ENCODE measurements at places on chromosomes 1 and 21.
A peak's percentile ranks its signal among the peaks of the same experiment; 100 is the strongest.

GRCh38 chr21:31374395-31374794, 30.3 kb upstream of the TIAM1 start:
- DNase-seq = no peak

DNA sequence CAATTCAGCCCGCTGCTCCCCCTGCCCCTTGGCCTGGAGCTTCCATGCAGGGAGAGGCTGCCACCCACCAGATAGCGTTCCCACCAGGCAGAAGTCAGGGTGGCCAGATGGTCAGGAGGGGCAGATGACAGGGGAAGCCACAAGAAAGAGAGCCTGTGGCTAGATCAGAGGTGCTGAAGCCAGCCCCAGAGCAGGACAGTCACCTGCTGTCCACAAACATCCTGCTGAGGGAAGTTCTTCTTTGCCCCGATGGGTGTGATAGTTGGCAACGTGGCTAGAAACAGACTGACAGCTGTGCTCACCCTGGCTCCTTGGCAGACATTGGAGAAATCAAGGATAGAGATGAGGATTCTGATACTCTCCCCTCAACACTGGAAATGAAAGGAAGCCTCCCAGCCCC, 27.2 kb upstream of the SRP9 start:
- DNase-seq = no peak

- DNase-seq = no peak
Observed at GRCh38 chr1:29584776-29585175, 348.5 kb downstream of the PTPRU start.

- DNase-seq = no peak
Observed at GRCh38 chr1:157403203-157403602, 149.1 kb downstream of the FCRL5 start.

DNA sequence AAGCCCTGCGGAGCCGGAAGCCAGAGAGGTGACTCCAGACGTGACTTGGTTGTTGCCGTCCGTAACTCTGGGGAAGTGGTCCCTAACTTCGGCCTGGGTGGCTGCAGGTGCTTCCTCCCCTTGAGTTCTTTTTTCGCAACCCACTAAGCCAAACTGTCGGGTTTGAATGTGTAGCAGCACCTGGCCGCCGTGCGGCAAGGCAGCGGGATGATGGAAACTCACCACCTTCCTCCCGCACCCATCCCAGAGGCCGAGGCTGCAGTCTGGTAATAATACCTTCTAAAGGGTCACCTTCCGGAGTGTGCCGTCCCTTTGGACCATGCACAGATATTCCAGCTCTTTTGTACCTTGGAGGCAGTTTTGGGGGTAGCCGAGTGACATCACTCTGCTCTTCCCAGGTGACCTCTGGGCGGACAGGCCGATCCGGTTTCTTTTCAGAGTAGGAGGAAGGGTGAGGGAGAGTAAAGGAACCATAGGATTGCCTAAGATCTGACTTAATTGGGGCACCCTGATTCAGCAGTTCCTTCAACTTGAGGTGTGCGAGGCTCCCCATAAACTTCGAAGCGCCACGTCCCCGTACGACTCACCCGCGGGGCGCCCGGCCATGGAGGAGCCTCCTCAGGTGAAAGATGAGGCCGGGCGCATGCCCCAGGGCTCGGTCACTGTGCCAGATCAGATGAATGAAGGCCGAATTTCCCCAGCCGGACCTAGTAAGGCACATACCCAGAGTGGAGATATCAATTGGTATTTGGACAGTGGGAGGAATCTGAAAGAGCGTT, 1.0 kb downstream of the KCNK1 start:
- DNase-seq = no peak

- DNase-seq = no peak
Observed at GRCh38 chr1:233172201-233172600, 123.3 kb downstream of the PCNX2 start.

GRCh38 chr1:19062258-19063029, 106.0 kb upstream of the IFFO2 start:
- no peak for DNase-seq

DNA sequence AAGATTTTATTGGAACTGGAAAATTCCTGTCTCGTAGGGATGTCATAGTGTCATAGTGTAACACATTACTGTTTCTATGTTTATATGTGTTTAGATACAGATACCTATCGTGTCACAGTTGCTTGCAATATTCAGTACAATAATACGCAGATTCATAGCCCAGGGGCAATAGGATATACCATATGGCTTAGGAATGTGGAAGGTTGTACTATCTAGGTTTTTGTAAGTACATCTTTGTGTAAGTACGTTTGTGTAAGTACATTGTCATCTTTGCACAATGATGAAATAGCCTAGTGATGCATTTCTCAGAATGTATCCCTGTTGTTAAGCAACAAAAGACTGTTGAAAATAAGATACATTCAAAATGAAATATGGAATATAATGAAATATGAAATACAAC, 68.9 kb downstream of the CAMTA1 start:
- no peak for DNase-seq

- DNase-seq = no peak
Observed at GRCh38 chr21:29155118-29155932, 24.9 kb downstream of the MAP3K7CL start.

DNA sequence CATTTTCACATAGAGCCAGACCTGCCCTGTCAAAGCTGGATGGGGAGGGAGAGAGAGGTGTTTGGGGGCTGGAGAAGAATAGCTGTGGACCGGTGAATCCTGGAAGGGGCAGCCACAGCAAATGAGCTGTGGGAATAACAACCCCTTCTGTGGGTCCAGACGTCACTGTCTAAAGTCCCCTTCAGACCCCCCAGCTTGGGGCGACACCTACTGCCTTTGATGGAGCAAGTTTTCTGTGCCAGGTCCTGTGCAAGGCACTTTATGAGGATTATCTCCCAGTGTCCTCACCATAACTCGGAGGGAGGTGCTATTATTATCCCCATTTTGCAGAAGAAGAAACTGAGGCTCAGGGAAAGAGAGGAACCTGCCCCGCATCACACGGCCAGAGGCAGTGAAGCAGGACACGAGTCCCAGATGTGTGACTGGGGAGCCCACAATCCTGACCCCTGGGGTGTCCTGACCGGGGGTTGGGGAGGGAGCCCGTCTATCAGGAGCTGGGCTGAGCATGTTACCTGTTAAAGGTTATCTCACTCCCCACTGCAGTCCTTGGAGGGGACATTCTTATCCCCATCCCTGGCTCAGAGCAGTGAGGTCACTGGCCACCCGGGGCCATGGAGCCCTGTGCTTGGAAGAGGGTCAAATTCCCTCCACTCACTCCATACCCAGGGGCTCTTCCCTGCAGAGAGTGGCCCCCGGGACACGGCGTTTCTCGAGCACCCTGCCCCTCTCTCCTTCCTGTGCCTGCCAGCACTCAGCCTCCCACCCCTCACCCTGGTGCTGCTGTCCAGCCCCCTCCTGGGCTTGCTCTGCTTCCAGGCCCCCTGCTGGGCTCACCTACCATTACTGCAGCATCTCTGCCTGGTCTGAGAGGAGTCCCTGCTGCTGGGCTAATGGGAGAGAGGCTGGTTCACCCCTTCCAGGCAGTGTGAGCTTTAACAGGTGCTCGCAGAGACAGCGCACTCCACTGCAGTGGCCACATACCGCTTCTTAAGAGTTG, 132.9 kb downstream of the PTPRU start:
- DNase-seq = no peak

DNA sequence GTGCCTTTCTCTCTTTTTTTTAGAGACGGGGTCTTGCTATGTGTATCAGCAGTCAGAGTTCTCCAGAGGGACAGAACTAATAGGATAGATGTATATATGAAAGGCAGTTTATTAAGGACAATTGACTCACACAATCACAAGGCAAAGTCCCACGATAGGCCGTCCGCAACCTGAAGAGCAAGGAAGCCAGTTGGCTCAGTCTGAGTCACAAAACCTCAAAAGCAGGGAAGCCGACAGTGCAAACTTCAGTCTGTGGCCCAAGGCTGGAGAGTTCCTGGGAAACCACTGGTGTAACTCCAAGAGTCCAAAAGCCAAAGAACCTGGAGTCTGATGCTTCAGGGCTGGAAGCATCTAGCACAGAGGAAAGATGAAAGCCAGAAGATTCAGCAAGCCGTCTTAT, 16.3 kb upstream of the H3-3A start:
- DNase-seq = no peak

- DNase-seq = no peak
Observed at GRCh38 chr1:4421986-4422385, 232.4 kb upstream of the AJAP1 start.

- no peak for DNase-seq
Observed at GRCh38 chr1:7550261-7550865, 220.7 kb upstream of the VAMP3 start.

DNA sequence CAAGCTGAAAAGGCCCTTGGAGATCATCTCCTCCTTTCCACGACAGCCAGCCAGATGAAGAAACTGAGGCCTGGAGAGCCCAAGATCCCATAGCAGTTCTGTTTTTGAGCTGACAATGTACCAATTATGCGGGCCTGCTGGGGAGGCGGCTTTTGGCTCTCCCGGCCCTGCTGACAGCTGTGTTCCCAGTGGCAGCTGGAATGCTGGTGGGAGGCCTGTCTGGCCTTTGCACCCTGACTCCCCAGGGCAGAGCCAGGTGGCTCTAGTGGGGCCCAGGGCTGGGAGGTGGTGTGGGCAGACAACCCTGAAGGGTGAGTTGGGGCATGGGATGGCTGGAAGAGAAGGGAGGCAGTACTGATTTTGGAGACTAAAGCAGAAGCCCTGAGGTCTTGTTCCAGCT, 30.7 kb upstream of the WASF2 start:
- no peak for DNase-seq

- DNase-seq = no peak
Observed at GRCh38 chr1:67019600-67020136, 34.3 kb downstream of the SLC35D1 start.

DNA sequence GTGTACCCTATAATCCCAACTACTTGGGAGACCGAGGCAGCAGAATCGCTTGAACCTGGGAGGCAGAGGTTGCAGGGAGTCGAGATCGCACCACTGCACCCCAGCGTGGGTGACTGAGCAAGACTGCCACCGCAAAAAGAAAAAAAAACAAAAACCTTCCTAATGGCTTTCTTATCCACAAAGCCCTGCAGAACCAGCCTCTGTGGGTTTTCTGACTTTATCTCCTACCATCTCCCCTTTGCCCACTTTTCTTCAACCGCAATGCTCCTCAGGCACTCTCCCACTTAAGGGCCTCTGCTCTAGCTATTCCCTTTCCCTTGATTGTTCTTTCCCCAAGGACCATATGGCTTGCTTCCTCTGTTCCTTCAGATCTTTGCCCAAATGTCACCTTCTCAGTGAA, 67.9 kb upstream of the PUM1 start:
- no peak for DNase-seq

DNA sequence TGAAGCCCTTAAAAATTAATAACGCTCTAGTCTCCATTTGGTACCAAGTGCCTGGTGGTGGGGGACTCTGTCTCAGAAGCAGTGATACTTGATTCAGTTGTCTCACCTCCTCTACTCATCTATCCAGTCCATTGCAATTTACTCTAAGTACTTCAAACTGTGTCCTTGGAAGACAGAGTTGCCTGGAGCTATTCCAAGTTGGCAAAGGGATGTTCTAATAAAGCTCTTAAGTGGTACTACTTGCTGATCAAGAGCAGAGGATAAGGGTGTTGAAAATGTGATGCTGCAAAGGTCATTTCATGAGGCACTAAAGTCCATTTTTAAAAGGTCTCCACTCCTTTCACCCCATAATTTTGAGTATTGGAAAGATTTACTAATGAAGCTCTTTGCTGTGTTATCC, 142.2 kb downstream of the NFIA start:
- peak; percentile 85 for DNase-seq

- no peak for DNase-seq
Observed at GRCh38 chr1:221712198-221712684, 29.6 kb downstream of the DUSP10 start.

GRCh38 chr1:42340901-42341300, 5.9 kb upstream of the FOXJ3 start:
- no peak for DNase-seq

GRCh38 chr1:153536671-153537375, 1.0 kb upstream of the S100A6 start:
- DNase-seq = no peak

DNA sequence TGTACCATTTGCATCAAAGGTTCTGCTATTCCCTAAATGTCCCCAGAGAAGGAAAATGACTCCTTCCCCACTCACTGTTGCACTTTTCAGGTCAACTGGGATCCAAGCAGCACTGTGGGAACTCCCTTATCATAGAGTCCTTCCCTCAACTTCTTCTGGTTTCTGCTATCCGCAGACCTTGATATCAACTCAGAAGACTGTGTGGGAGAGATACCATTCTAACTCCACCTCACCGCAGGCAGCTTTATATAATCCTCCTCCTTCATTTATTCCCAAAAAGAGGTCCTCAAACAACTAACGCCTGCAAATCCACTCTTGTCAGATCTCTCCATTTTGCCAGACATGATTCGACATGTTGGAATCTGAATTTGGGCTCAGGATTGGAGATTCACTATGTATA, 27.3 kb downstream of the LHX9 start:
- no peak for DNase-seq

DNA sequence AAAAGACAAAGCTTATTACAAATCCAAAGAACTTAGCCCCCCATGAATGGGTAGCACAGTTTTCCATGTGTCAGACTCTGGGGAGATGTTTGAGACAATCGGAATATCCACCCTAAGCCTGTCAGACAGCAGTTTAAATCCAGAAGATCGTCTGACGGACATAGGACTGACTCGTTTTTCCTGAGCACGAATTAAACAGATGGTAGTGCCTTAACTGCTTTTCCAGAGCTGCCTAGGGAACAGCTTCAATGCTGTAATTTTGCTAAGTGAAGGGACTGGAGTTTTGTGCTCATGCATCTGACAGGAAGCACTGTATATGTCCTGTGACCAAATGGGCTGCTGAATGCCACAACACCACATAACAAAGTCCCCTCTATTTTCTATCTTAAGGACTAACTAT, 48.6 kb downstream of the PCNX2 start:
- no peak for DNase-seq

DNA sequence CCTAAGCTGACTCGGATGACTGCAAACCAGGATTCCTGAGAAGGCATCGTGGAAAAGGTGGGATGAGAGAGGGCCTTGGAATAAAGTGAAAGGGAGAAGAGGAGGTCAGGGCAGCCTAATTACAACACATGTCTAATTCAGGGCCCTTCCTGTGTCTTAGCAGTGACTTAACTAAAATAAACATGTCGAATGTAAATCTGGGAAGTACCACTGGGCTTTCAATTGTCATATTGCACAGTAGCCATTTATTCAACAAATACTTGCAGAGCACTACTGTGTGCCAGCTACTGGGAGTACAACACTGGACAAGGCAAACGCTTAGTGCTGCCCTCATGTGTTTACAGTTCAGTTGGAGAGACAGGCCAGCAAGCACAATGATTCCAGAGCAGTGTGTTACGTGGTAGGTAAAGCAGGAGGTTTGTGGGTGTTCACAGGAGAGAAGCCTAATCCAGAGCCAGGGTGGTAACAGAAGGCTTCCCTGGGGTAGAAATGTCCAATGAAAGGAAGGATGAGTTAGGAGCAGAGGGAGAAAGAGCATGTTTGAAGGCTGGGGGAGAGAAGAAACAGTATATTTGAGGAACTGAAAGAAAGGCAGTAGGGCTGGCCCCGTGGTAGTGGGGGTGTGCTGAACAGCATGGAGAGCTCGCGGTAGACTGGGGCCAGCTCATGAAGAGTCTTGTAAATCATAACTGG, 38.0 kb upstream of the RASAL2 start:
- no peak for DNase-seq

All from NCI-H2227 treated with DMSO at 0.1 percent for 48 hours (cell line).